ENCODE measurements at places on chromosomes 12 and 14.

- no peak for DNase-seq
These were observed 13.0 kb upstream of the NR1H4 start for GRCh38 chr12:100460702-100461101.

DNA sequence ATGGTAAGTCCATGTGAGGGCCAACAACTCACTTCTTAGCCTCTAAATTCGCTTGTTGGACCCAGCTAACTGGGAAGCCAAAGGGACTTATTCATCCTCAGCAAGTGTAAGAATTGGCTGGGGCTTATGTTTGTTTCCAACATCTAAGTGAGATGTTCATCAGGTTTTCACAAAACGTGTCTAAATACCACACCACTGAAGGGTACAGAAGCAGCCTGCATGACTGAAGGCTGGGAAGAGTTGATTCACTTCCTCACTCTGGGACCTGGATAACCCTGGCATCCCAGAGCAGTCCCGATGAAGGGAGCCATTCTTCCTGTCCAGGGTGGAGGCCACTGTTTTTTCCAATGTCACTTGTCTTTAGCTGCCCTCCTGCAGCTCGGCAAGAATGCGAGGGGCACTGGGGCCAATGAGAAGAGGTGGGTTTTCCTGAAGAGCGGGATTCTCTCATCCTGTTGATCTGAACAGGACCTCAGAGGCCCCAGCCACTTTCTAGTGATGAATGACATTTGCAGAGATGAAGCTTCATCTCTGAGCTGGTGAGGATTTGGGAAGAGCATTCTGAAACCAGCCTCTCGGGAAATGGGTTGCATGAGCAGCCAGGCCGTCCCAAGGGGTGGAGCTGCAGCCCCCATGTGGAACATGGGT is 12.2 kb upstream of the COL2A1 start:
- DNase-seq: no peak

DNA sequence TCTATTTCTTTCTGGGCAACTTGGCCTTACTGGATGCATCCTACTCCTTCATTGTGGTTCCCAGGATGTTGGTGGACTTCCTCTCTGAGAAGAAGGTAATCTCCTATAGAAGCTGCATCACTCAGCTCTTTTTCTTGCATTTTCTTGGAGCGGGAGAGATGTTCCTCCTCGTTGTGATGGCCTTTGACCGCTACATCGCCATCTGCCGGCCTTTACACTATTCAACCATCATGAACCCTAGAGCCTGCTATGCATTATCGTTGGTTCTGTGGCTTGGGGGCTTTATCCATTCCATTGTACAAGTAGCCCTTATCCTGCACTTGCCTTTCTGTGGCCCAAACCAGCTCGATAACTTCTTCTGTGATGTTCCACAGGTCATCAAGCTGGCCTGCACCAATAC is 5.3 kb downstream of the OR4N5 start:
- DNase-seq: no peak

DNA sequence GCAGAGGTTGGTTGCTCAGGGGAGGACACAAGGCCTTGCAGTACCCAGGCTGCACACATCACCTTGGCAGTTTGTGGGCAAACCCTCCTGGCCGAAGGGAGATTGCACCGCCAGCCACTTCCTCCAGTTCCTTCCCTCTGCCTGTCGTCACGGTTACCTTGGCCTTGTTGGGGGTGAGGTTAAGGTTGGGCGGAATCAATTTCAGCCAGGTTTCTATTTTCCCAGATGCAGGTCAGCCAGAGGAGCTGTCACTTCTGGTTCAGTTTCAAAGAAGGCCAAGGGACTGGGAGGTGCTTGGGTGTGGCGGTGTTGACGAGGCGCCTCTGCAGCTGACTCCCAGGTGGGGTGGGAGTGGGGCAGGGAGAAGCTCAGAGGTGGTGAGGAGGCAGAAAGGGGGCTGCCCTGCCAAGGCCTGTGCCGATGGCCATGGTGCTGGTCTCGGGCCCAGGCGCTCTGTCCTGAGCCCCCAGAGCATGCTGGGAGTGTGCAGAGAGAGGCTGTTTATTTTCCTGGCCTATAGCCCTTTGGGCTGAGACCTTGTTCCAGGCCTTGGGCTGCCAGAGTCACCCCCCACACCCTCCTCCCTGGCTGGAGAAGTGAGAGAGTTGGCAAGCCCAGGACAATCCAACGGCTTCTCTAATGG is 31.4 kb downstream of the JDP2 start:
- peak; percentile 69 for DNase-seq

GRCh38 chr14:95255013-95255412 is 64.7 kb downstream of the CLMN start:
- DNase-seq: no peak

DNA sequence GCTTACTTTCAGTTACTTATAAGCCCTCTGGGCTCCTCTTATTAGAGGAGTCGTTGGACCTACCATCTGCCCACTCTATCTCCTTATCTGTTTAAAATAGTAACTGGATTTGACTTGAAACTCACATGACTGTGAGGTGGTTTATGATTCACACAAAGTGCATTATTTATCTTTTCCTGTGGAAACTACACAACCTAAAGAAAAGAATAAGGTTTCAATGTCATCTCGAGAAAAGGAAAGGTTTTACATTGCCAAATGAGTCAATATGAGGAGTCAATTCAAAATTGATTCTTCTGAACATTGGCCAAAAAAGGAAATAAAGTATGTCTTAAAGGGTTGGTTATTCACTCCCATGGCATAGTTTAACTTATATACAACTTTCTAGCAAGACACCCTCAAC is 225.0 kb upstream of the G2E3 start:
- DNase-seq: no peak

- no peak for DNase-seq
These were observed 553.9 kb downstream of the VRK1 start for GRCh38 chr14:97350894-97351731.

DNA sequence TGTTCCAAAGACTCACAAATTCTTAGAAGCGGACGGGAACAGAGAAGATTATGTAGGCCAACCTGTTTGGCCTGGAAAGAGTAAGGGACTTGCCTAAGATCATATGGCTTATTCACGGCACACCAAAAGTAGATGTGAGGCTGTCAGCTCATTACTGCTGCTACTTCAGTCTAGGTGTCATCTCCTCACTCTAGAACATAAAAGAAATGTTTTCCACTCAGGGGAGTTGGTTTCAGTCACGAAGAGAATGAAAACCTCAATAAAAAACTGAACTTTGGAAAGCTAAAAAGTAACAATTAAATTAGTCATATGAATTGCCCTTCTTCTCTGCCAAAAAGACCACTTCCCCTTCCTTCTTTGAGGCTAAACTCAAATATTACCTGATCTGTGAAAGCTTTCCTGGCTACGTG is 658 bp upstream of the CEP128 start:
- no peak for DNase-seq
